ENCODE measurements at places on chromosomes 7 and 10.
A peak's percentile ranks its signal among the peaks of the same experiment; 100 is the strongest.

DNA sequence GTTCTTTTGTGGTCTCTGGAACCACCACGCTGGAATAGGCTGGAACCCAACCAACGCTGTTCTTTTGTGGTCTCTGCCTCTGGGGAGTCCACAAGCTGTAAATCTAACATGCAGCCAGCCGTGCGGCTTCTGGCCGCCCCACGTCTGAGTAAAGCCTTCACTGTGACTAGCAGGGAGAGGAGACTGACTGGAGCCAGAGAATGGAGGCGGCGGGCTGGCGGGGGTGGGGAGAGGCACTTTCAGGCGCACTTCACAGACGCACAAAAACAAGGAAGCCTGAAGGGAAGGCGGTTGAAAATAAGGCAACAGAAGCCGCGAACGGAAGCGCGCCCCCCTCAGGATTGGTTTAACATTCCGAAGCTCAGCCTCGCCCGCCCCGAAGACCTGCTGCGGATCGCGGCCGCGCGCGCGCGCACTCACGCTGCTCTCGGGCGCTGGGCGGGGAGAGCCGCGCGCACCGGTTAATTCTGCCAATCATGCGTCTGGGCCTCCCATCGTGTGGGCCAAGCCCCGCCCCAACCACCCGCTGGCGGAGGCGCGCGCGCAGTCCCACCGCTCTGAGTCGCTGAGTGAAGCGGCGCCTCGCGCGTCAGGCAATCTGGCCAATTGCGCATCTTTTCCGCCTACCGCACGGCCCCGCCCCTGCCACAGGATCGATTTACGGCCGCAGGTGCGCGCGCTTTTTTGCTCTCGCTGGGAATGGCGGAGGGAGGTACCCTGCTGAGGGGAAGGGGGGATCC is at the start of gene SFR1:
TSS of gene SFR1 (plus strand) at position 687 of the 740 bp plus-strand sequence. CDS start at position 700, 13 bp downstream.
- peak; percentile 99 for DNase-seq

DNA sequence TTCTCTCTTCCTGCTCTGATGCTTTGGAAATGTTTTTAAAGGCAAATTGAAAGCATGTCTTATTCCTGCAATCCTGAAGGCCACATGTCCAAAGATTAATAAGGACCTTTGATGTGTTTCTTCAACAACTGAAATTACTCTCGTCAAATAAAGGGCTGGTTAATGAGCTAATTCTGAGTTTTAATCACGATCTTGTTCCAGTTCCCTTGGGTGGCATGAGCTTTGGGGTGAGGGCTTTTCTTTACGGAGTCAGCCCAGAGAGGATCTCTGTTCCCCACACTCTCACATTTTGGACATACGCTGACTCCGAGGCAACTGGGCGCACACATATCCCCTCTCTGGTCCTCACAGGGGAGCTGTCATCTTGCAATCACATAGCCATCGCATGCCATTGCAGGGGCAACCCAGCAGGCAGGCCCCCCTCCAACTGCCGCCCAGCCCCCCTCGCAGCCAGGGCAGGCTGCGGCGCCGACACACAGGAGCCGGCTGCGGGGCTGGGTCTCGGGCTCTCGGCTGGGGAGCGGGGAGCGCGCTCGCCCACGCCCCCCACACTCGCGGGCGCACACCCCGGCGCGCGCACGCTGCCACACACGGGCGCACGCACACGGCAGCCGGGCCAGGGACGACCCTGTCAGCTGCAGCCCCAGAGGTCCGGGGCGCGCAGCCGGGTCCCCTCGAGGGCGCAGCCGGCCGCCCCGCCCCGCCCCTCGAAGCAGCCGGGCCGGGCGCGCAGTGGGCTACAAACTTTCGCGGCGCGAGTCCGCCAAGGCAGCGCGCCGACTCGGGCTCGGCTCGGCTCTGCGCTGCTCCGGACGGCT is at the start of gene GDF10:
TSS of gene GDF10 (plus strand) at position 587 of the 818 bp plus-strand sequence. CDS start 455 bp downstream, outside the sequence.
- DNase-seq: no peak

- no peak for DNase-seq
Measured at GRCh38 chr7:87797395-87797794, 78.8 kb downstream of the SLC25A40 start.

DNA sequence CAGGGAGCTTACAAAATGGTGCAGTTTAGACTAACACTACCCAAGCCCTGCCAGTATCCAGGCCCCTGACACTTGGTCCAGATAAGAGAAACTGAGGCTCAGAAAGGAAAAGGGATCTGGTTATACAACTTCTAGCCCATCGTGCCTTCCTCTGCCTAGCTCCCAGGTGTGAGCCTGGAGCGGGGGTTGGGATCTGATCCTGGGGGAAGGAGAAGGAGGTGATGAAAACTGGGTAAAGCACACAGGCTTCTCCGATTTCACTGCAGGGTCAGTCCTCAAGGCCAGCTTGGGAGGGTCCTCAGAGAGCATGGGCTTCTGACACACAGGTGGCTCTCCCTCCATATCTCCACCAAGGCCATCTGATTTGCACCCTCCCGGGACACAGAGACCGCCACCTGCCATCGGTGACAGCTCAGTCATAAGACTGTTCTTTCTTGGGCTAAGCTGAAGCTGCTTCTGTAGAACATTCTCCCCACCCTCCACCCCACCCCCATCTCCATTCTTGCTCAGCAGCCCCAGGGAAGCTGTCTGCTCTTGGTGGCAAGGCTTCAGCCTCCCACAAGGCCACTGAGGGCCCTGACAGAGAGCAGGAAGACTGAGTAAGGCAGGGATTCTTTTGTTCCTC is 16.4 kb downstream of the SRRM3 start:
- no peak for DNase-seq

DNA sequence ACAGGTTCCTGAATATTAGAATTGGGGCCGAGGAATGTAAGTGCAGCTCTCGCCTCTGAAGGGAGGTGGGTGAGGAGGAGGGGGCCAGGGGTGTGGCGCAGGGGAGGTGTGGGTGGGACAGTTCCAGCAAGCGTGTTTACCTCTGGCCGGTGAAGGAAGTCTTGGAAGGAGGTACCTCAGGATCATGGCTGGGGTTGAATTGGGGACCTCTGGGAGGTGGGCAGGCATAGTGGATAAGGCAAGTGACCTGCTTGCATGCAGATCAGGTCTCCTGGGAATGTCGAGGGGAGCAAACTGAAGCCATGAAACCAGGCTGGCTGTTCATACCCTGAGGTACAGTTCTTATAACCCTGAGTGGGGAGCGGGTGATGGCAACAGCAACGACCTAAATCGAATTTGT is 2.0 kb downstream of the ZNF775 start:
- DNase-seq: no peak

DNA sequence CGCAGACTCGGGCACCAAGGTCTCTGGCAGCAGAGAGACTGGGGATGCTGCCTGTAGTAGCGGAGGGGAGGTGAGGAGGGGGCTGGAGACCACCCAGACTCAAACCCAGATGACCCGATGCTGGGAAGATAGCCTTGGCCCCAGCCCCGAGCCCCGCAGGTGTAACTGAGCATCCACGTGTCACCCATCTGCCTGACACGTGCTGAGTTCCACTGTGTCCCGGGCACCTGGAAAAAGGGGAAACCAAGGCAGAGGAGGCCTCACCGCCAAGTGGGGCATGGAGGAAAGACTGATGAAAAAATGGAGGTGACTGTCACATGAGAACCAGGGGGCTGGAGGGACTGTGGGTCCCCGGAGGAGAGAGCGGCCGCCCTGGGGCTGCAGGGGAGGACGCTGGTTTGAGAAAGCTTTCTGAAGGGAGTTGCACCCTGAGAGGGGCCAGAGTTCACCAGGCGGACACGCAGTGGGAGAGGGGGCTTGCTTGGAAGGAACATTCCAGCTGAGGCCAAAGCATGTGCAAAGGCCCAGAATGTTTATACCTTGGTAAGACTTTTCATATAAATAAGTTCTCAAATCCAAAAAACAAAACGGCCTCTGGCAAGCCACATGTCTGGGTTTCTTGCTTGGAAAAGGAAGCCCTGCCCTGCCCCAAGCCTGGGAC is 27.4 kb upstream of the ELN start:
- no peak for DNase-seq

- DNase-seq: peak; percentile 76
Measured at GRCh38 chr10:67763499-67764011, 67.6 kb upstream of the CTNNA3 start.

DNA sequence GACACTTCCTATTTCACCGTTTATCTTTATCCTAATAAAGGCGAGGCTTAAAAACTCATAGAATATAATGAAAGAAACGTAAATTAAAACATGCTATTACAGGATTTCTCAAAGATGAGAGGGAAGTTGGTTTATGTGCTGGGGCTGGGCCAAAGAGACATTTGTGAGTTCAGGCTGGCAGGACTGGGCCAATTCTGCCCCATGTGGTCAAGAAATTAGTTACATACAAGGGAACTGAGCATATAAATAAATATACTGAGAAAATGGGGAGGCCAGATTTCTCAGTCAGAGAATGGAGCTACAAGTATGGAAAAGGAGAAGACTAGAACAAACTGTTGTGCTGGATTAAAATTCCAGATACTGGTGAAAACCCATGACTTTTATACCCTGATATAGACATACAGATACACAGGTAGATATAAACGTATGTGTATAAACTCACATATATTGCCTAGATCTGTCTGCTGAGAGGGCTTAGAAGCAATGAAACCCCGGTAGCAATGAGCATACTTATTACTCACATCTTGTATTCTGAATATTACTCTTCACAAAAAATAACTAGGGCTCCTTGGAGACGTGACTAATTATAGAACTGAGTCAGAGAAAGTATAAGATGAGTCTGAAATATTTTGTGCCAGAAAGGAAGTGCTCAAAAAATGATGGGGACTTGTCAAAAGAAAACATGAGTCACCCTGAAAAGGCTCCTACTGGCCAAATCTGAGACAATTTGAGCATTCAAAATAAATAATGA is 155.7 kb upstream of the FGFR2 start:
- no peak for DNase-seq

DNA sequence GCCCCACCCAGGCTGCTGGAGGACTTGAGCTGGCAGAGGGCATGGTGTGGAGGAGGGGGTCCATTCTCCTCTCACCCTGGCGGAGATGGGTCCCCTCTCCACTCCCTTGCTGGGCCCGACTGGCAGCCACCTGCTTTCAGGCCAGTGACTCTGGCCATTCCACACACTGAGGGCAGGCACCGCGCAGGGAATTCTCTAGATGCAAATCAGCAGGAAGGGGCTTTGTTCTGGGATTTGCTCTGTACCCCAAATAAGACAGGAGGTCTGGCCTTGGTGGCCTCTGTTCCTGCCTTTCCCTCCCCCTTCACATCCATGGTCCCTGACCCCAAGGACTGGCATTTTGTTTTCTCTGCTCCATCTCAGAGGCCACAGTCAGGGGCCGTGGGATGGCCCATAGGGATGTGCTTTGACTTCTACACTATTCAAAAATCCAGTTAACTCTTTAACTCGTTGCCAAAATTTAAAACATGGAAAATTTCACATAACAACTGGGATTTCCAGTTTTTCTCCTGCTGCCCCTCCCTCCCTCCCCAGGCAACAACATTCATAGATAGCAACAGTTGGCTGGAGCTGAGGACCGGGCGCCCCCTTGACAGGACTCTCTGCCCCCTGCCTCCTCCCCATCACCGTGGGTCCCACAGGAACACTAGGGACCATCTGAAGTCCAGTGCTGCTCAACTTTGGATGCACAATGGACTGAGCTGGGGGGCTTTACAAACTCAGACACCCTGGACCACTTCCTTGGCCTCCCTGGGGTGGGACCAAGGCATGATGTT is 33.9 kb downstream of the PPIF start:
- DNase-seq: no peak

DNA sequence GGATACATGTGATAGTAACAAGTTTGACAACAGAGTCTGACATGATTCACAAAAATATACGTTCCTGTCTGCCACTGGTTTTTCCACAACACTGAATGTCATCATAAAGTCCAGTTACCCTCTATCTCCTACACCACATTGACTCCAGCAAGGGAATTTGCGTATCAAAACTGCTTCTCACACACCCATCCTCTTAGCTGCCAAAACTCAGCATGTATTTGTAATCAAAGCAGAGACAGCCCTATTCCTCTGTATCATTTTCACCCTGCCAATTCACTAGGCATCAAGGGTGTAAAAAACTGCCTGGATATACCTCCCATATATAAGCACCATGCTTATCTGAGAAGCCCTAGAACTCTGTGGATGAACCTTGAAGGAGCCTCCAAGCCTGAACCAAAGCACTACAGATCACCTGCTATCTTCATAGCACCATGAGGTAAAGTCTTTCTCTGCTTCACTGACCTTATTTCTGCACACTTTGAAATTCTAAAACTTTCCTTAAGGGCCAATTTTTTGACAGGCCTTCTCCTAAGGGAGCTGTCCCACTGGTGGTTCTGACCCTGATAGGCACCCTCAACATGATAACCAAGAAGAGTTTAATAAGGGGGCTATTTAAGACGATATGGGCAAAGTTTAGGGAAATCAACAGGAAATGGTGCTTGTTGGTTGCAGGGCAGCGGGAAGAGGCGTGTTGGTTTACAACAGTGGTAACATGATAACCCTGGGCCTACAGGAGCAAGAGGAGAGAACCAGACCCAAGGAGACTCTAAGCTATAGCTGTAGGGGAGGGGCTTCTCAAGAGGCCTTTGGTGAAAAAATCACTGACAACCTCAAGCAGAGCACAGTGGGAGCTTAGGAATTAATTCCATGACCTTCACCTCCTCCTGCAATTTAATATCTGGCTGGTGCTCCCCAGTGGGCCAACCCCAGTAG is at the start of gene IFIT1B:
TSS of gene IFIT1B (plus strand) at position 352 of the 933 bp plus-strand sequence. CDS start at position 432, 80 bp downstream.
- DNase-seq: no peak

- DNase-seq: no peak
Measured at GRCh38 chr7:29946428-29947186, 43.0 kb downstream of the SCRN1 start.

DNA sequence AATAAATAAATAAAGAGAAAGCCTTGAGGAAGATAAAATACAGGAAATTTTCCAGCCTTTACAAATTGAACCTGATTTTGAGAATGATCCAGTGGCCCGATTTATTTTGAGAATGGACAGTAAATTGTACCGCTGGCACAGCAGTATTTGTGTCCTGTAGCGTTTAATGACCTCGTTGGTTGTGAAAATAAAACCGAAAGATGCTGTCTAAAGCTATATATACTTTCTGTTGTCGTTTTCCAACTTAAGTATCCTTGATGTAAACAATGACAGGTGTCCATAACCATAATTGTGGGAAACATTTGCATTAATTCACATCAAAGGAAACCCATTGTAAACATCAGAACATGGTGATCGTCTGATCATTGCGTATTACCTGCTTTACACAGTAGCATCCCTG is 38.8 kb downstream of the TBXAS1 start:
- DNase-seq: no peak

- no peak for DNase-seq
Measured at GRCh38 chr10:30048768-30049517, 10.4 kb downstream of the JCAD start.

GRCh38 chr7:6579446-6579845 is 2.2 kb downstream of the ZDHHC4 start:
- no peak for DNase-seq

- DNase-seq: no peak
Measured at GRCh38 chr7:116583653-116584052, 58.8 kb downstream of the CAV1 start.

GRCh38 chr7:99379043-99379577 is 4.6 kb downstream of the ARPC1B start:
- DNase-seq: peak; percentile 73

DNA sequence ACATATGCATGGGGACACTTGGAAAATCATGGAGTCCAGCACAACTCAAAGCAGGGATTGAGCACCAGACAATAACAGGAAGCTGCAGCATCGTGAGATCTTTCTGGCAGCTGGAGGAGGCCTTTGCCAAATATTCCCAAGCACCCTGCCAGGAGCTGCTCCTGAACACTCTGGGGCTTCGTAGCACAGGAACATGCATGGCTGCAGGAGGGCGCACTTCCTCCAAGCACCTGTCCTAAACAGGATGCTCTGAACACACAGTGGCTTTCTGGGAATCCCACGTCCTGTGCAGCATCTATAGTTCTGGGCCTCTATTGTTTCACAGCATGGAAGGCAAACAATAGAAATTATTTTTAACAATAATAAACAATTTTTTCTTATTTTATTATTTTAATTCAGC is 4.1 kb downstream of the ABLIM1 start:
- DNase-seq: no peak
